ENCODE measurements at places on chromosomes 13 and 19.

GRCh38 chr13:50518781-50519201, 324.7 kb downstream of the DLEU7 start:
- peak; percentile 53 for DNase-seq

DNA sequence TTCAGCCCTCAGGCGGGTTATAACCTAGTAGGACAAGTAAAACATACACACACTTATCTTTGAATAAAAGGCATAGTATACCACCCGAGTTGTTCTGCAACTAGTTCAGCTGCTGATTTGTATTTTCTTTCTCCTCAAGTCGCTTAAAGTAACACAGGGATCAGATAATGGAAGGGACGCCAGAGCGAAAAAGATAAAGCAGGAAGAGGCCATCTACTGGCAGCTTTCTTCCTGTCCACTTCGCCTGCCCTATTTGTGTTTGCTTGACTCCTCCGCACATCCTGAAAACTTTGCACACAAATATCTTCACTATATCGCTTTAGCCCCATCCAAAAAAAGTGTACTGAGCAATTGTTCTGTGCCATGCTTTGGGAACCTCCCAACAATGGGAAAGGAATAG, 238.0 kb upstream of the SOX21 start:
- DNase-seq = peak; percentile 46

GRCh38 chr19:33301900-33302174, 497 bp downstream of the CEBPA start:
- no peak for DNase-seq

DNA sequence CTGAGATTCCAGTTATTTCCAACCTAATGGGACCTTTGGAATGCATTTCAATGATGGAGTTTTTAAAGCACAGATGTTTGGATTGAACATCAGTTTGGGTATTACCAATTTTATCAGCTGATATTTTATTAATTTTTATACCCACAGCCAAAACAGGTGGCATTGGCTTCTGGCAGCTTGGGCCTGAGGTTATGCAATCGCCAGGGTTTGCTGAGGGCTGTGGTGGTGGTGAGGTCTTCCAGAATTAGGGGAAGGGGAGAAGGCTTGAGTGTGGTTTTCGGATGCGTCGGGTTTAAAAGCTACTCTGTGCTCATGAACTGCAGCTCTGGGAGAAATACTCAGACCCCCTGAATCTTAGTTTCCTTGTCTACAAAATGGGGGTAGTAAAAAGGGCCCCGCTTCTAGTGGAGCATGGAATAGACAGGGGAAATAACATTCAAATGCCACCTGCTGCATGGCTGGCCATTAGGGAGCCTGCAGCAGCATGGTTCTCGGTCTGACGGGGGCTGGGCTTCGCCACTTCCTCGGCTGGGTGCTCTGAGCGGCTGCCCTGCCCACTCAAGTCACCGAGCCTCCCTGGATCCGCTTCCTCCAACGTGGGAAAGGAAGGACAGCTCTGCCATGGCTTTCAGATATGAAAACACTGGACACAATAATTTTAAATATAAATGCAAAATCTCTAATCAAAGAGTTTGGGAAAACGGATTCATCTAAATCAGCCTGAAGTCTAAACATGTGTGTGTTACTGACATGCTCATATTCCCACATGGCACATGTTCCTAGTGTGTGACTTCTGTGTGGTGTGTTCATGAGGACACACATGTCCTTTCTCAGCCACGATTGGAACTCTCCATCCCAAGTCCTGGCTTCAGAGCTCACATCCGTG, 35.2 kb downstream of the ADPRHL1 start:
- no peak for DNase-seq

GRCh38 chr19:58305932-58306323, 751 bp downstream of the ERVK3-1 start:
- no peak for DNase-seq

DNA sequence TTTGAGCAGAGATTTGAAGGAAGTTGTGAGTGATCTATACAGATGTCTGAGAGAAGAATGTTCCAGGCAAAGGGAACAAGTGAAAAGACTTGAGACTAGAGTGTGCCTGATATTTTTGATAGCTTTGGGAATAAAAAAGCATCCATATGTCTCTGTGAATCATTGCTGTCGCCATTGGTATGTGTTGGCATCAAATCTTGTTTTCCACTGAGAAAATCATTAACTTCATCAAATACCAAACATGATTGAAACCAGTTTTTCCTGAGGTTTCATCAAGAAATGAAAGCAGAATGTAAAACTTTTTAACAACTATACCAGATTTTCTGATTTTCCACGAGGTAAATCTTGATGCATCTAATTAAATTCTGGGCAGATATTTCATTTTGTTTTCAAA, 862.6 kb downstream of the DIAPH3 start:
- DNase-seq = no peak

DNA sequence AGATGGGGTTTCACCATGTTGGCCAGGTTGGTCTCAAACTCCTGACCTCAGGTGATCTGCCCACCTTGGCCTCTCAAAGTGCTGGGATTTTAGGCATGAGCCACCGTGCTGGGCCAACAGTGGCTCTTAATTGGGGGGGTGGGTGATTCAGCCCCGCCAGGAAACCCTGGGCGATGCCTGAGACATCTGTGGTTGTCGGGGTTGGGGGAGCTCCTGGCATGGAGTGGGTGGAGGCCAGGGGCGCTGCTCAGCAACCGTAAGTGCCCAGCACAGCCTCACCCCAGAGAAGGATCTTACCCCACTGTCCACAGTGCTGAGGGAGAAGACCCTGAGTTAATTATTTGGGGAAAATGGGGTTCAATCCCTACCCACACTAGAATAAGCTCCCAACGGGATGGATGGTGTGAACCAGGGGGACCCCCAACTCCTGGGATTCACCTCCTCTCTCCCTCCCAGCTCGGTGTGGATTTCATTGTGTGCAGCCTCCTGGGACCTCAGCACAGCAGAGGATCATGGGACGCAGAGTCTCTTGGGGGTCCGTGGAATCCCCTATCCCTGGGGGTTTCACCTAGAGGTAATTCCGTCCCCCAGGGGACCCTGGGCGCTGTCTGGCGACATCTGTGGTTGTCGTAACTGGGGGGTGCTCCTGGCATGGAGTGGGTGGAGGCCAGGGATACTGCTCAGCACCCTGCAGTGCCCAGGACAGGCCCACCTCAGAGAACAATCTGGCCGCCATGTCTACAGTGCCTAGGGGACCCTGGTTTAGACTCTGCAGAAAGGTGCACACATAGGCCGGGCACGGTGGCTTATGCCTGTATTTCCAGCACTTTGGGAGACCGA, 68.9 kb downstream of the GADD45B start:
- DNase-seq = no peak

DNA sequence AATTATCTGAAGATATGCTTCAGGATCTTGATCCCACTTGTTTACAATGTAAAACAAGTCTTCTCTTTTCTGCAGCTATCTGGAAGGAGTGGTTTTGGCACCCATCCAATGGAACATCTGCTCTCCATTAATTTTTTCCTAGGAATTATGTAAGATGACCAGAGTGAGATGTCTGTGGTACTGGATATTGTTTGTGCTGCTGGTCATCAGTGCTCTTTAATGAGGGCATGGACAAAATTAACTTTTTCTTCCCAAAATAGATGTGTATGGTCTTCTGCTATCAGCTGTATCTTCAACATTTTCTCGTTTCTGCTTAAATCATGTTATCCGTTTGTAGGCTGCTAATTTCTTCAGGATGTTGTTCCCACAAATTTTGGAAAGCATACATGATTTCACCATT, 415.4 kb upstream of the KLHL1 start:
- no peak for DNase-seq

DNA sequence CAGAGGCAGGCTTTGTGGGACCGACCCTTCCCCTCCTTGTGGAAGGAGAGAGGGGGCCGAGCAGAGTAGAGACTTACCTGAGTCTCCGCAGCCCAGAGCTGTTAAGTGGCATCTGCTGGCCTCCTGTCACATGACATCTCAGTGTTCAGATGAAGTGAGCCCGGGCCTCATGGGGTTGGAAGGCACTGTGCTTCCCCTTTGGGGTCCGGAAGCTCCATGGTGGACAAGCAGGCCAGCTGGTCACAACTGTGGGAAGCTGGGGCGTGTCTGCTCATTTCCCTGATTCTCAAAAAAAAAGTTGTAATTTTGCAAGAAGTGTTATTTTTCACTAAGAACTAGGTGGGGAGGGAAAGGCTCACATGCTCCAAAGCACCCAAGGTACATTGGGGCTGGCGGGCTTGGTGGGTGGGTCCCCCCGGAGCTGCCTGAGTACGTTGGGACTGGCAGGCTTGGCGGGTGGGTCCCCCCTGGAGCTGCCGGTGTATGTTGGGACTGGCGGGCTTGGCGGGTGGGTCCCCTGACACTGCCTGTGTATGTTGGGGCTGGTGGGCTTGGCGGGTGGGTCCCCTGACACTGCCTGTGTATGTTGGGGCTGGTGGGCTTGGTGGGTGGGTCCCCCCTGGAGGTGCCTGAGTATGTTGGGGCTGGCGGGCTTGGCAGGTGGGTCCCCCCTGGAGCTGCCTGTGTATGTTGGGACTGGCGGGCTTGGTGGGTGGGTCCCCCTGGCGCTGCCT, 18.2 kb upstream of the DCUN1D2 start:
- DNase-seq = no peak

DNA sequence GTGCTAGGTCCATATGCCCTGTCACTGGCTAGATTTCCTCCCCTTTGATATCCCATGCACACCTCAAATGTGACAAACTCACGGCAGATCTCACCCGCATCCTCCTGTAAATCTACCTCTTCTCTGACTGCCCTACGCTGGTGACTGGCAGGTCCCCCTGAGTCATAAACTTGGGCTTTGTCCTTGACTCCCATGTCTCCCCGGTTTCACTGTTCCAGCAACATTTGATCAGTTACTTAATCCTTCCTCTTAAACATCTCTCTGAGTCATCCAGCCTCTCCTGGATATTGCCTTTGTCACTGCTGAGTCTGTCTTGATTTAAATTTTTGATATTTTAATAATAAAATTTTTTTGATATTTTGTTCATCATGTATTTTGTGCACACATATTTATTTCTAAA, 26.5 kb downstream of the FAM216B start:
- no peak for DNase-seq

DNA sequence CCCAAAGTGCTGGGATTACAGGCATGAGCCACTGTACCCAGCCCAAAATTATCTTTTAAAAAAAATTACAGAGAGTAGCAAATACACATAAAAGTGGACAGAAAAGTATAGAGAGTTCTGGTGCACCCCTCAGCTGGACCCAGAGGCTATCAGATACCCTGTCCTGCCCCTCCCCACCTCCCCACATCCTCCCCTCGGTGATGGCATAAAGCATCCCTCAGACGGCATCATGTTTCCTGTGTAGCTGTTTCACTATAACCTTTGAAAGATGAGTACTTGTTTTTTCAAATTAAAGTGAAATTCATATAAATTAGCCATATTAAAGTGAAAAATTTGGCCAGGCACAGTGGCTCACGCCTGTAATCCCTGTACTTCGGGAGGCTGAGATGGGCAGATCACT, 20.1 kb downstream of the SLC27A1 start:
- DNase-seq = no peak

- DNase-seq = no peak
Observed at GRCh38 chr19:51439021-51439465, 19.2 kb downstream of the SIGLEC8 start.

DNA sequence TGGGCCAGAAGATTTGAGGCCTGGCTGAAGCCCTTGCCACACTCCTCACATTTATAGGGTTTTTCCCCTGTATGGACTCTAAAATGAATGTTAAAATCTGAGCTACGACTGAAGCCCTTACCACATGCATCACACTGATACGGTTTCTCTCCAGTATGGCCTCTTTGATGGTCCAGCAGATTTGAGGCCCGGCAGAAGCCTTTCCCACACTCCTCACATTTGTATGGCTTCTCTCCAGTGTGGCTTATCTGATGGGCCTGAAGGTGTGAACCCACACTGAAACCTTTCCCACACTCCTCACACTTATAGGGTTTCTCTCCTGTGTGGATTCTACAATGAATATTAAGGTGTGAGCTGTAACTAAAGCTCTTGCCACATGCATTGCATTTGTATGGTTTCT, 21.0 kb downstream of the ZNF45 start:
- no peak for DNase-seq

DNA sequence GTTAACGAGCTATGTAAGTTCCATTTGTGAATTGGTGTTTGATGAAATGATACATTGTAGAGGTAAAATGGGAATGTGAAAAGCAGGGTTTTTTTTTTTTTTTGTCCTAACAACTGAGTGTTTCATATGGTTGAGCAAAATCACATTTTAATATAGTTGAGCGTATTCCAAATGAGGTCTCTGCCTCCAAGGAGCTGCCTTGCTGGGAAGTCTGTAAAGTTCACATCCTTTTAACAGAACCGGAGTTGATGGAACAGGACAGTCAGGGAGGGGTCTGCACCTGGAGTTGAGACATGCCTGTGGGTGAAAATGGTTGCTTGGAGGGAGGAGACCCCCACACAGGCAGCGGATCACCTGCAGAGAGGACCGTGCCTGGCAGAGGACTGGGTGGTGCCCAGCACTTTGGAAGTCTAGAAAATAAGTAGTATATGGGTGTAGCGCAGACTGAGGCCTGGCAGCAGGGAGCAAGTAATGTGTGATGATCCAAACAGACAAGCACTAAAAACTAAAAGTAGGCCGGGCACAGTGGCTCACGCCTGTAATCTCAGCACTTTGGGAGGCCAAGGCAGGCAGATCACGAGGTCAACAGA, 75.2 kb upstream of the UBAC2 start:
- DNase-seq = no peak

DNA sequence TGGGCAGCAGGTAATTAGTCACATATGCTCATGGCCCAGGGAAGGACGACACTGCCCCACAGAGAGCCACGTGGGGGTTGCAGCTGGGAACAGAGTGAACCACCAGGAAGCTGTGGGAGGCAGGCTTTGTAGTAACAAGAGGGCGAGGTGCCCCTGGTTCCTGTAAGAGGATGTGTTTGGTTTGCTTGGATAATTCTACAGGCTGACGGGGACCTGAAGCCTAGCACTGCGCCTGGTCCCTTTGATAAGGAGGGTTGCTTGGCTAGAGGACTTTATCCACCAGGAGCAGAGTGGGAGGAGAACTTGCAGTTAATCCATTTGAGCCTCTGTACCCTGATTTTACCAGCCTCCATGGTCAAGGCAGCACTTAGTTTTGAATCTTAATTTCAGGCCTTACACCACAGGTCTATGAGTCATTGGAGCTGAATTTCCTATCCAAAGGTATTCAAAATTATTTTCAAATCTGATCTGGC, 67.4 kb upstream of the CLDN10 start:
- no peak for DNase-seq

- DNase-seq = no peak
Observed at GRCh38 chr13:100674572-100674871, at the start of gene TMTC4. TSS of gene TMTC4 (minus strand) at chr13:100674795. CDS start at chr13:100670362, 4,433 bp downstream.

DNA sequence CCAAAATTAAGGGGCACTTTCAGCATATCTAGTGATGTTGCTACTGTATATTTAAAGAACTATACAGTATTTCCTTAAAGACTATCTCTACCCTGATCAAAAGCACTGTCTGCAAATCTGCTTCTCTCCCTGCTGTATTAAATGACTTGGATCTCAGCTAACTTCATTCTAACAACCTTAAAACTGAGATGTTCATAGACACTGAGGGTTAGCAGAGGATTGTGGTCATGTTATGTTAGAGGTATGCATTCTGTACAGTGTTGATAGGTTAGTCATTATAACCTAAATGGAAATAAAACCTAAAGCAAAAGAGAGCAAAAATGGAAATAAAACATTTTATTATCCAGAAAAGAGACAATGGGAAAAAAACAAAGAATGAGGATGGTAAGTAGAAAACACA, 9.9 kb downstream of the GPR183 start:
- DNase-seq = no peak

All from head of caudate nucleus (tissue), 42 donors.